ENCODE measurements at places on chromosomes 12 and 14.

DNA sequence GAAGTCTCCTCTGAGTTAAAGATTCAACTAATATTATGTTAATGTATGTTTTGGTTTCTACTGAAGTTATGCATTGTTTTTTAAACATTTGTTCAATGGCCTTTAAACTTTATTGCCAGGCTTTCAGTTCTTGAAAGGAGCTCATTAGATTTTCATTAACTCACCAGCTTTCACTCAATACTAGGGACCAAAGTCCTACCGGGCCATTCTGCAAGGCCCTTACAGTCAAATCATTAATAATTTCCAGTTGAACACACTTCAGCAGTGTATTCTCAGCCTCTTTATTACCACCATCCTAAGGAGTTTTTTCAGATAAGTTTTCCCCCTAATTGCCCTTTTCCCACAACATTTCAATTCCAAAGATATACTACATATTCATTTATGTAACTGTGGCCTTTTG, 409.2 kb downstream of the DIO2 start:
- no peak for DNase-seq

DNA sequence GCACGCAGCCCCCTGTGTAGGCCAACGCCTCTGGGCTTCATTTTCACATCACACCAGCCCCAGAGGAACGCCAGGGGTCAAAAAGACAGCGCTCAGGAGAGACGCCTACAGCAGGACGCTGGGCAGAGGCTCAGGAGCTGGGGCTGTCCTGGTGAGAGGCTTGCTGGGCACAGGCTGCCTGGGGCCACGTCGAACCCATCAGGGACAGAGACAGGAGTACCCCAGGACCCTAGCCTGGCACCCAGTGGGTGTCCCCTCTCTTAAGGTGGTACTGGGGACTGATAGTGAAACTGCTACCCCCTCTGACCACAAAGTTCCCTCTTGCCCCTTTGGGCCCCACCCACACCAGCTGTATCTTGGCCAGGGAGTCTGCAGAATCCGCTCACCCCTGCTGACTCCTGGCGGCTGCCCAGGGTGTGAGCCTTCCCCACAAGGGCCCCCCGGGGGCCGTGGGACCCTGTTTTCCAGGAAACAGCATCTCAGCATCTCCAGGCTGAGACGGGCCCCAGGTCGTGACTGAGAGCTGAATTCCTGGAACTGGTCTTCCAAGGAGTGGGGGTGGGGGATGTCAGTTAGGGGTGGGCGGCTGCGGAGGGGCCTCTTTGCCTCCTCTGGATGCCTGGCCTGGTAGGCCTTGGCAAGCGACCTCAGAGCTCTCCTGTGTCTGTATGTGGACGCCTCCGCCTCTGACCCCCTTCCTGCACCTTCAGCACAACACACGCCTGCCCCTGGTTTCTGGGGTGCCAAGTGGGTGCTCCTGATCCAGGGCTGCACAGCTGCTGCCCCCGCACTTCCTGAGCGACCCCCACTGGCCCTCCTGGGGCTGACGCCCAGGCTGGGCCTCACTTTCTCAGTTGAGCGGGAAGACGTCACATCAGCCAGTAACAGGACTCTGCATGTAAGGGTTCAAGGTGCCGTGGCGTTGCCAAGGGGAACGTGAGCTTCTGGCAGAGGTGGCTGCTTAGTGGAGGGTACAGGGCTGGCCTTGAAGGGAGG, 321.9 kb upstream of the RTL1 start:
- DNase-seq: no peak

- no peak for DNase-seq
These were observed 35.0 kb upstream of the FKBP4 start for GRCh38 chr12:2759733-2760132.

DNA sequence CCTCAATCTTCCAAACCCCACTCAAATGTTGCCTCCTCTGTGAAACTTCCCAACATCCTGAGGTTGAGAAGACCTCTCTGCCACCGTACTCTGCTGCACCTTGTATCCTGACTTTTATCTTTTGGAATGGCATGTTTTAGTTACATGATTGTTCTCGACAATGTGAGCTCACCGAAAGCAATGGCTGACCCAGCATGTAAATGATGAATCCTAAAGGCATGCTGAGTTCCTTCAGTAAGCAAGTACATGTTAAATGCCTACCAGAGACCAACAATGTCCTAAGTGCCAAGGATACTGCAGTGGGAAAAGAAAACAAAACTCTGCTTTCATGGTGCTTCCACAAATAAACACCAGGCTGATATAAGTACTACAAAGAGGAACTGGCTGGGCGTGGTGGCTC, 13.7 kb downstream of the PPP1R13B start:
- DNase-seq: no peak

DNA sequence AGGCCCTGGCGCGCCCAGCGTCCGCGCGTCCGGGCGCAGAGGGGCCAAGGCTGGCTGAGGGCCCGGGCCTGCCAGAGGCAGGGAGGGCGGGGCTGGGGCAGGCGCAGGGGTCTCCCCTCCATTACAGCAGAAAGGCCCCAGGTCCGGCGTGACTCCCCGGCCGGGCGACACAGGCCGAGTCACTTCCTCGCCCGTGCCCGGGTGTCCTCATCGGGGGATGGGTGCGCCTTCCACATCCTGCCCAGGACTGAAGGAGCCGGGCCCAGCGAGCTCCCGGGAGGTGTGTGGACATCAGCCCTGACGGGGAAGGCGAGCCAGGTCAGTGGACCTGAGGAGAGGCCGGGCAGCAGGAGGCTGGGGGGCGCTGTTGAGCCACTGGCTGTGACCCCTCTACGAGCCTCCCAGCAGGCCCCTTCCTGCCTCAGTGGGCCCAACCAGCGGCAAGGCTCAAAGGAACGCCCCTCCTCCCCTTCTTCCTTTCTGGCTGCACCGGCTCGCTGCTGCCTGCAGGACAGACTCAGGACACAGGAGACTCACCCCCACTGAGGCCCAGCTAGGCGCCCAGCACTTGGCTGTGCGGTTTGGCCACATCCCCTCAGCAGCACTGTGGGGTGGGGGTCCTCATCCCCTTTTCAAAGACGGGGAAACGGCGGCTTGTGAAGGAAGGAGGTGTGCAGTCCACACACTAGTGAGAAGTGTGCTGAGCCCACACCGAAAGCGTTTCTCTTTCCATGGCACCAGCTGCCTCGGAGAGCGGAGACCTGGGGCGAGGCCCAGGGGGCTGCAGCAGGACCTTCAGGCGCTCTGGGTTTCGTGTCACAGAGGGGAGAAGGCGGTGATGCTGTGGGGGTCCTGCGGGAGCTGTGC, 606 bp downstream of the TNFAIP2 start:
- no peak for DNase-seq

GRCh38 chr14:51176839-51177238, 63.2 kb upstream of the TMX1 start:
- no peak for DNase-seq

GRCh38 chr14:21408147-21408546, 24.3 kb upstream of the SUPT16H start:
- DNase-seq: no peak

DNA sequence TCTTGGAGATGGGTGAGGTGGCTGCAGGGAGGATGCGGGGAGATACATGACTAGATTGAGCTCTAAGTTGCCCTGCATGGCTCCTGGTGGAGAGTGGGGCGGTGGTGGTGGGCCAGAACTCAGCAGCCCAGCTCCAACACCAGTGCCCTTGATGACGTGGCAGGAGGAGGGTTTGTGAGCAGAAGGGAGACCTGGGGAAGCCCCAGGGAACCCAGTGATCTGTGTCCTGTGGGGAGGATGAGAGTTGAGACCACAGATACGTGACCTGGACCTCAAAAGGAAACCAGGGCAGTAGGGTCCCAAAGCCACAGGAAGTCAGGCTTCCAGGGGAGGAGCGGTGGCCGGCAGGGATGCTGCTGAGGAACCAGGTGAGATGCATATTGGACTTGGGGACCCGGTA, 989.1 kb upstream of the TMEM132C start:
- DNase-seq: no peak

DNA sequence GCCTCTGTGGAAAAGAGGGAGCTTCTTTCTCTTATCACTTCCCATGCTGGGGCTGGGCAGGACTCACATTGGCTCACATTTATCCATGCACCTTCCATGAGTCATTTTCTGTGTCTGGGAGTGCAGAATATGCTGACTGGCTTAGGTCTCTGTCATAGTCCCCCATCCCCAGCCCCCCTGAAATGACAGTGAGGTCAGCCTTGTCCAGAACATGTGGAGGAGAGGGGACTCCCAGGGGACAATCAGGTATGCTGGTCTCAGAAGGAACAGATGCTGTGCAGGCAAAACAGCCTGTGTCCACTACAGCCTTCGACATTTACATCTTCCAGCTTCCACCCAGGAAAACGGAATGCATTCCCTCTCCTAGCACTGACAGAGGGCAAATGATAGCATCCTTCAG, 35.0 kb downstream of the ADGRD1 start:
- no peak for DNase-seq

DNA sequence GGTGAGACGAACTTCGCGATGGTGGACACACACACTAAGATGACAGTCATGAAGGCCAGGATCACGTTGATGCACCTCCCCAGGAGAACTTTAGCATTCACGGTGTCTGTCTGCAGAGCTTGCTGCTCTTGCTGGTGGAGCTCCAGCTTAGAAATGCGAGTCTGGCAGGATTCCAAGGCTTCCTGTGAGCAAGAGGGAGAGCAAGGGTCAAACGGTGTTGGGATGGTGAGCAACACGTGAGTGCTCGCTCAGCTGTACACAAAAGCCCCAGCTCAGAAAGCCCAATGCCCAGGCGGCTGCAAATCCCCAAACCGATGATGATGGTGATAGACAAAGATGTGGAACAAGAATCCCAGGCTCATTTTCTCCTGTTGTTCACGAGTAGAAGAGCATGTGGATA, 78.8 kb downstream of the TMCC3 start:
- no peak for DNase-seq

DNA sequence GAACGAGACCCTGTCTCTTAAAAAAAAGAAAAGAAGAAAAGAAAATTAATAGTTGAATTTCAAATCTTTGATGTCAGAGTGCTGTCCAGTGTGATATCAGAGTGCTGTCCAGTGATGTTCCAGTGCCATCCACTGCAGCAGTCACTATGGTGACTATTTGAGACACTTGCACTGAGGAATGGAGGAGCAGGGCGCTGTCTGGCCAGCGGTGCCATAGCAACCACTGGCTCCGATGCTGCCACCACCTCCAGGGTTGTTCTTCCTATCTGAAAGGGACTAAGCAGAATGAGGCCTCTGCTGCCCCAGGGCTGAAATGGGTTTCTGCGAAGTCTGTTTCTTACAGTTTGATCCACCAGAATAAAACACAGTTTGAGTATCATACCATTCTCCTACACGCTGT, 272.9 kb downstream of the NUAK1 start:
- no peak for DNase-seq

DNA sequence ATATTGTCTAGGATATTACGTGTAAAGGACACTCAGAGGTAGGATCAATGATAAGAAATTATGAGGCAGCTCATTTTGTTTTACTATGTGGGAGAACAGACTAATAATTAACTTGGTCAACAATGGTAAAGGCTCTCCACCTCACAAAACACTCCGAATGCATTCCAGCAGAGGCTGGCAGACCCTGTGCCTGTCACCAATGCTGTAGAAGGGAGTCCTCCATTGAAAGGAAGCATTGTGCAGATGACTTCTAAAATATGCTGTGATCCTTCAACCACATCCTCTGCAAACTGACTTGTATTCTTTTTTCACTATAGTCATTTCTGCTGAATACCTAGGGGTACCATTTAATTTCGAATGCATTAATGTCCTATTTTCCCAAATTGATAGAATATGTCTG, 119.6 kb upstream of the EEA1 start:
- DNase-seq: no peak

GRCh38 chr14:54025661-54026060, 69.0 kb upstream of the BMP4 start:
- no peak for DNase-seq

- no peak for DNase-seq
These were observed 1.8 kb downstream of the IGF1 start for GRCh38 chr12:102478405-102479098.

DNA sequence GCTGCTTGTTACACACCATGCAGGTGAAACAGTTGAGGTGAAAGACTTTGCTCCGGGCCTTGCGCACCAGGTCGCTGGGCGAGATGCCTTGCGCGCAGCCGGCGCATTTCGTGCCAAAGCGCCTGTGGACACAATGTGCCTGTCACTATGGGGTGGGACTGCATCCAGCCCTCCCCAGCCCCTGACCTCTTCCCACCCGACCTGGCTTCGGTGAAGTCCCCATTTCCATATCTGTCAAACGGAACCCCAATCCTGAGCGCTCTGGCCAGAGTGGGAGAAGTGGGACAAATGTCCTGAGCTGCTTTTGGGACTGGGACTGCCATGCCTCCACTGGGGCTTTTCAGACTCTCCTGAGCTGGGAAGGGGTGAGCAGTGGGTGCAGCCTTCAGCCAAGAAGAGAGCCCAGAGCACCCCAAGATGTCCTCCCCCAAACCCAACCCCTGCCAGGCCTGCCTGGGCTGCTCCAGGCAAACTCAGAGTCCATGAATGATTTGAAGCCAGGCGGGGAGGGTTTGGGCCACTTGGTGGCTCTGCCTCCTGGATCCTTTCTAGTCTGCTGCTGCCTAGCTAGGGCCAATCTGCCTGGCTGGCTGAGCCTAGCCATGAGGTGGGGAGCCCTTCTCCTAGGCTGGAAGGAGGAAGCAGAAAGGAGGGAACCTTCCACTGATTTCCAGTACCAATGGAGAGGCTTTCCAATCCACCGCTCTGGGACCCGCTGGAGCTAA, 2.3 kb downstream of the LHX5 start:
- no peak for DNase-seq

- no peak for DNase-seq
These were observed 334.4 kb upstream of the ATP2B1 start for GRCh38 chr12:90042920-90043641.

- no peak for DNase-seq
These were observed 20.0 kb upstream of the CLEC2D start for GRCh38 chr12:9649532-9649940.

DNA sequence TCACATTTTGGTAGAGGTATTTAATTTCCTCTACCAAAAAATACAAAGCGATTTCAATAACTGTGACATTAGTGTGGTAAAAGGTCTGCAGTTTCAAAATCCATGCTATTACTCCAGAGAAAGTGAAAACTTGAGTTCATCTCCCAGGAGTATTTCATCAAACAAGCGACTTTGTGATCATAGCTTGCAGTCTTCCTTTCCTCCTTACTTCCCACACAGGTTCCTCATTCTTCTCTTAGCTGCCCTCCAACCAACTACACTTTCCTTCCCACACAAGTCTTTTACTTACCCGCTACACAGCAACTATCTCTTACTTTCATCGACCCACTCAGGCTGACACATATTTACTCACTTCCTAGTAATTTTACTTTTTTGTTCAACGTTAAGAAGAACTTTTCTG, 413.4 kb upstream of the USP15 start:
- no peak for DNase-seq

- no peak for DNase-seq
These were observed 60.3 kb downstream of the NUAK1 start for GRCh38 chr12:106078358-106079010.

Data from activated T-cell treated with anti-CD3 and anti-CD28 coated beads for 4 hours (primary cell).